Hippocampal formation (tissue), 2 donors: ENCODE measurements at places on chromosomes 3 and 15.

- peak; percentile 3 for DNase-seq
Measured at GRCh38 chr3:30282154-30282696, 324.2 kb upstream of the TGFBR2 start.

- no peak for DNase-seq
Measured at GRCh38 chr3:100994187-100994586, 966 bp upstream of the ABI3BP start.

GRCh38 chr15:91099995-91100813 is at the start of gene SV2B:
Gene SV2B (plus strand): TSS chr15:91100257. CDS start chr15:91226264, 126,007 bp downstream.
- DNase-seq: no peak

DNA sequence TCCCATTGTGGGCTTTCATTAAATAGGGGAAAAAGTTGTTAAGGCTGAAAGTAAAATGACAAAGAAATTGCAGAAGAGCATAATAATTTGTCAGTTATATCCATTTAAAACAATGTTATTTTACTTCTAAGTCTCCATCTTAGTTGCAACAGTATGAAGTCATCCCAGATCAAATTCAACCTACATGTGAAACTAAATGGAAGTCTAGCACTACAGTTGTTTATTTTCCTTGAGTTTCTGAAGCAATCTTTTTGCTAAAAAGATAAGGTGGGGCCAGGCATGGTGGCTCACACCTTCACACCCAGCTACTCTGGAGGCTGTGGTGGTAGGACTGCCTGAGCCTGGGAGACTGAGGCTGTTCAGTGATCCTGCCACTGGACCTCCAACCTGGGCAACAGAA is 80.2 kb downstream of the DPH6 start:
- DNase-seq: no peak

DNA sequence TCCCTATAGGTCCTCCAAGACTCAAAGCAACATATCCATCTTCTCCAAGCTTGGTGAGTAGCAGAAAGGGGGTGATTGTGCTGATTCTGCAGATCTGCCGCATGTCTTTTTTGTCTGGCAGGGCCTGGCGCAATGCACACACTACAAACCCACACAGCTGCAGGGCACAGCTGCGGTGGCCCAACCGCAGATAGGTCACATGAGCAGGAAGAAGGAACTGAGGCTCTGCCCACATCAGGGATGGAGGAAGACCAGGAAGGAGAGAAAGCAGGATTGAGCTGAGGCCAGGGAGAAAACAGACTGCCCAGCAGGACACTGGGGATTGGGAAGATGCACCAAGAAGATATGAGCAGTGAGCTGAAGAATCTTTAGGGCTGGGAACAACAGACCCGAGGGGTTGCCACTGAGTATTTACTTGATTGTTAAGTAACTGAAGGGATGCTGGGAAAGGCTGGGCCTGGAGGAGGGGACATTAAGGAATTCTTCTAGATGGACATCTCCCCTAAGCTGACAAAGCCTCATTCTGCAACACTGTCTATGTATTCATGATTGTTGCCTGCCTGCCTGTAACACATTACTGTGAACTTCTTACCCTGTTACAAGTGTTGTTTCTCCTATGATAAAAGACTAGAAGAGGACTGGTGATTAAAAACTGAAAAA is 126.7 kb downstream of the MYLK start:
- DNase-seq: peak; percentile 75
